Esophagus squamous epithelium (tissue), 5 donors: ENCODE measurements at places on chromosomes 3 and 15.

DNA sequence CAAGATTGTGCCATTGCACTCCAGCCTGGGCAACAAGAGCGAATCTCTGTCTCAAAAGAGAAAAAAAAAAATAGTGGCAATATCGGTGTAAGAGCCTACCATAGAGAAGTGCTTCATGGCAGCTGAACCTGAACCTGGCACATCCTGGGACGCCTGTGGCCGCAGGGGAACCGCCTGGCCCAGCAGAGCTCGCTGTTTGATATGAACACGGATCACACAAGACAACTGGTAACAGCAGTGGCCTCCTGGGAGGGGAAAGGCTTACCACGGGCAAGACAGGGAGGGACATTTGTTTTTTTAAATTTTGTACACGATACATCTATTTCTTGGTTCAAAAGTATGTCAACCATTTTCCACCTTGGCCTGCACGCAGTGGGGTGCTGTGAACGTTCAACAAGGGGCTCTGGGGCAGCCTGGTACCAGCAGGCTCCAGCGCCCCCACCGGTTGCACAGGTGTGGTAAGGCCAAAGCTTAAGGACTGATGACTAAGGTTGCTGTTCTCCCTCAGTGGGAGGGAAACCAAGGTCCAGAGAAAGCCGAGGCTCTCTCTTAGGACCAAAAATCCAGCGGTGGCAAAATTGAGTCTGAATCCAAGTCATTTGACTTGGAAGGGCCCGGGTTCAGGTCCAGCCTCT, 21.7 kb upstream of the EPHB3 start:
- no peak for DNase-seq
- no peak overlapping the region for H3K27ac ChIP-seq
- H3K4me3 ChIP-seq, result no peak overlapping the region
- no peaks in the 10 kb centered on the region for H3K36me3 ChIP-seq
- H3K27me3 ChIP-seq, result no peaks in the 10 kb centered on the region

DNA sequence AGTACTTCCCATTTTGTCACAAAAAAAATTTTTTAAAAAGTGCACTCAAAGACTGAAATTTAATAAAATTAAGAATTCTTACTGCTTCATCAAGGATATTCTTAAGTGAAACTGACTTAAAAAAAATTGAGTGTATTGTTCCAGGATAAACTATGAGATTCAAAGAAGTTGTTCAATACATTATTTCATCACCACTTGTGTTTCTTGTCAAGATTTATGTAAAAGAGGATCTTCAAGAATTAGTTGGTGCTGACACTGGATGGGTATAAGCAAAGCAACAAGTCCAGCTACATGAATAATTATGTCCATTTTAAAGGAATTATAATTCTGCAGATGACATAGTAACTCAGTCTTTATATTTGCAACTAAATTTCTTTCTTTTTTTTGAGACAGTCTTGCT, 4.3 kb upstream of the AP4E1 start:
- no peak overlapping the region for H3K27ac ChIP-seq
- H3K36me3 ChIP-seq, result no peaks in the 10 kb centered on the region
- H3K4me1 ChIP-seq, result peaks cover 6% of the 10 kb centered on the region
- no peak overlapping the region for H3K4me3 ChIP-seq
- H3K27me3 ChIP-seq, result no peaks in the 10 kb centered on the region

GRCh38 chr15:83899670-83900069, 245.7 kb downstream of the ADAMTSL3 start:
- no peaks in the 10 kb centered on the region for H3K4me1 ChIP-seq
- DNase-seq, result no peak
- H3K4me3 ChIP-seq, result no peak overlapping the region
- H3K36me3 ChIP-seq, result no peaks in the 10 kb centered on the region
- H3K27me3 ChIP-seq, result no peaks in the 10 kb centered on the region
- H3K27ac ChIP-seq, result no peak overlapping the region

DNA sequence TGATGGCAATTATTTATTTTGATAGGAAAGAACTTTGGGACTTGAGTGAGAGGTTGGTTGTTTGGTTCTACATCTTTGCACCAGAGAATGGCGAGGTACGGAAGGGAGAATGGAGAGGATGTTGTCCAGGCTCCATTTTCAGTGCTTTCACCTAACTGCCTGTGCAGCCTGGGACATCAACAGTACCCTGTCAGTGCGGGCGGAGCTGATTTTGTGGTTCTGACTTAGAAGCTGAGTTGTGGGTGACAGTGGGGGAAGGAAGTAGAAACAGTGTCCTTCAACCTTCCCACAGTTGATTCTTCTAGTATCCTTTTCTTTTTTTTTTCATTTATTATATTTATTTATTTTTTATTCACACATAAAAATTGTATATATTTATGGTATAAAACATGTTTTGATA, 95.3 kb downstream of the TIGIT start:
- H3K4me1 ChIP-seq, result peaks cover 12% of the 10 kb centered on the region
- no peak overlapping the region for H3K4me3 ChIP-seq

- no peaks in the 10 kb centered on the region for H3K36me3 ChIP-seq
- H3K4me3 ChIP-seq, result no peak overlapping the region
- H3K27me3 ChIP-seq, result no peaks in the 10 kb centered on the region
- peaks cover 7% of the 10 kb centered on the region for H3K4me1 ChIP-seq
- no peak for DNase-seq
- peak overlapping the region; percentile 59 for H3K27ac ChIP-seq
Measured at GRCh38 chr15:72992841-72993252, 59.4 kb upstream of the NEO1 start.

DNA sequence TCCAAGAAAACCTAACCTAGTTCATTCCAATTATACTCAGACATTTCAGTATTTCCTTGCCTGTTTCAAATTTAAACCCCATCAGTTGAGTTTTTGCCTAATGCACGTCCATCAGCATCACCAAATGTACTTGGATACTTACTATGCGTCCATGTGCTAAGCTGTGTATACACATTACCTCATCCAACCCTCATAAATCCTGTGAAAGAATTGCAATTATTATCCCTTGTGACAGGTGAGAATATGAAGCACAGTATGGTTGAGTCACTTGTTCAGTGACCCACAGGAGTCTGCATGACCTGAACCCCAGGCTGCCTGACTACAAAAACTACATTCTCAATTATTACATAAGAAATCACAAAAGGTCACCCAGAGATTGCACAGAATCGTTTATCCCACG, 2.5 kb downstream of the OR5K2 start:
- no peaks in the 10 kb centered on the region for H3K27me3 ChIP-seq
- DNase-seq, result no peak
- no peaks in the 10 kb centered on the region for H3K36me3 ChIP-seq
- H3K4me3 ChIP-seq, result no peak overlapping the region
- no peak overlapping the region for H3K27ac ChIP-seq

DNA sequence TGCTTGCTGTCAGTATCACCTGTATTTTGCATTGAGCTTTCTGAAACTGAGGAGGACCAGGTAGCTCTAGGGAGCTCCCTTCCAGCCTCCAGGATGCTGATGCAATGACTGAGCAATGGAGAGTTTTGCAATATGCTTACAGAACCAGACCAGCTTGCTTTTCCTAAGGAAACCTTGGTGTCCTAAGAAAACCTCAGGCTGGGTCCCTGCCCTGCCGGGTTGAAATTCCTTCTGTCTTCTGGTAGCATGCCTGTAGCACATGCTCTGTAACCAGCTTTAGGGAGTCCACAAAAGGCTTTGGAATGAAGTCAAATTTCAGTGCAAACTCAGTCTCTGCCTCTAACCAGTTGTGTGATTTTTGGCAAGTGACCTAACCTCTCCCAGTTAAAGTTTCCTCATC, 65.8 kb upstream of the GSK3B start:
- H3K27me3 ChIP-seq, result no peaks in the 10 kb centered on the region
- no peaks in the 10 kb centered on the region for H3K36me3 ChIP-seq
- peaks cover 21% of the 10 kb centered on the region for H3K4me1 ChIP-seq
- H3K27ac ChIP-seq, result peak overlapping the region; percentile 30
- DNase-seq, result peak; percentile 4

DNA sequence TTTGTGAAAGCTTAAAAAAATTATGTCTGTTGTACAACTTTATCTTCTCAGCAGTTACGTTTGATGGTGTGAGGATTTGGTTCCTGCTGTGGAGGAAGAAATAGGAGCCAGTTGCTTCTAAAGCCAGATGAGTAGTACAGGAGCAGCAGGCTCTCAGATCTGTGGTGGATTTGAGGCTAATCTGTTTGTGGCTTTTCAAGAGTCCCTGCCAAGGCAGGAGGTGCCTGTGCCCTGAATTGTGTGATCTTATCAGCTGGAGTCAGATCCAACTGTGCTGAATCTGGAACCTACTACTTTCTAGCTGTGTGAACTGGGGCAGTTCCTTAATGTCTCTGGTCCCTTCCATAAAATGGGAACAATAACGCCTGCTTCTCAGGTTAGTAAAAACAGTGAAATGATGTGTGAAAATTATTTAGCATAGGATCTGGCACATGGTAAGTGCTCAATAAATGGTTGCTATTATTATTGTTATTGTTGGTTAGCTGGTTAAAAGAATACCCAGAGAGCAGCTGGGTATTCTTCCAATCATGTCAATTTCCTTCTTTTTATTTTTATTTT, 7.7 kb downstream of the CLDN11 start:
- H3K36me3 ChIP-seq, result no peaks in the 10 kb centered on the region
- no peak overlapping the region for H3K27ac ChIP-seq
- no peak overlapping the region for H3K4me3 ChIP-seq
- H3K4me1 ChIP-seq, result peaks cover 5% of the 10 kb centered on the region
- no peaks in the 10 kb centered on the region for H3K27me3 ChIP-seq

DNA sequence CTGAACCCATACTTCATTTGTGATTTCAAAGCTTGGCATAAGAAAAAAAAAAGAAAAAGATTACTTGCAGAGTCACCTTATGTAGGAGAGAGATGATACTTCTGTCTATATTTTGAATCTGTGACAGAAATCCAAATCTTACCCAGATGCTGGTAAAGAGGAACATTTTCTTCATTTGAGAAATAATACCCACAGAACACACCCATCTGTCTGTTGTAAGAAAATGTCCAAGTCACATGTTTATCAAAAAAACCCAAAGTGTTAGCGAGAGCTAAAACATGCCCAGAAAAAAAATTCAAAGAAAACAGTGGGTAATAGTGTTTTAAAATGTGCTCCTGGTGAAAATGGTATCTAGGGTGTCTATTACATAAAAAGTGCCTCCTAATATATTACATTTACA, 18.0 kb upstream of the RAP2B start:
- H3K36me3 ChIP-seq, result no peaks in the 10 kb centered on the region
- H3K4me1 ChIP-seq, result peaks cover 15% of the 10 kb centered on the region
- no peaks in the 10 kb centered on the region for H3K27me3 ChIP-seq
- H3K4me3 ChIP-seq, result no peak overlapping the region
- DNase-seq, result no peak

DNA sequence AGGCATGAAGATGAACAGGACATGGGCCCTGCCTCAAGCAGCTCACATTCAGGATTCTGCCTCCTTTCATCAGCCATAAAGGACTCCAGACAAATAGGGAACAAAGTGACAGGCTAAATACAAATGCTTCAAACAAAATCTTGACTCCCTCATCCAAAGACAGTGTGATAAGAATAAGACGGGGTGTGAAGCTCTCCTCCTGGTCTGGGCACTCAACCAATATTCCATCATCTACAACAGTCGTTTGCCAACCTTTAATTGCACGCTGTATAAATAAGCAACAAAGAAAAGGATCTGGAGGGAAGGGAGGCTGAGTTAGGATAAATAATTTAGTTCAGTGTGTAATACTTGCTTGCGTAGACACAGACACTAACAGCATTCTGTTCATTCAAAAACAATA, 5.4 kb downstream of the CCDC54 start:
- H3K4me3 ChIP-seq, result no peak overlapping the region
- no peak for DNase-seq
- no peaks in the 10 kb centered on the region for H3K36me3 ChIP-seq
- H3K4me1 ChIP-seq, result no peaks in the 10 kb centered on the region
- no peaks in the 10 kb centered on the region for H3K27me3 ChIP-seq
- H3K27ac ChIP-seq, result no peak overlapping the region

- H3K36me3 ChIP-seq, result no peaks in the 10 kb centered on the region
- DNase-seq, result no peak
- H3K4me1 ChIP-seq, result peaks cover 33% of the 10 kb centered on the region
- no peaks in the 10 kb centered on the region for H3K27me3 ChIP-seq
Measured at GRCh38 chr3:187777331-187777941, 32.2 kb upstream of the BCL6 start.

DNA sequence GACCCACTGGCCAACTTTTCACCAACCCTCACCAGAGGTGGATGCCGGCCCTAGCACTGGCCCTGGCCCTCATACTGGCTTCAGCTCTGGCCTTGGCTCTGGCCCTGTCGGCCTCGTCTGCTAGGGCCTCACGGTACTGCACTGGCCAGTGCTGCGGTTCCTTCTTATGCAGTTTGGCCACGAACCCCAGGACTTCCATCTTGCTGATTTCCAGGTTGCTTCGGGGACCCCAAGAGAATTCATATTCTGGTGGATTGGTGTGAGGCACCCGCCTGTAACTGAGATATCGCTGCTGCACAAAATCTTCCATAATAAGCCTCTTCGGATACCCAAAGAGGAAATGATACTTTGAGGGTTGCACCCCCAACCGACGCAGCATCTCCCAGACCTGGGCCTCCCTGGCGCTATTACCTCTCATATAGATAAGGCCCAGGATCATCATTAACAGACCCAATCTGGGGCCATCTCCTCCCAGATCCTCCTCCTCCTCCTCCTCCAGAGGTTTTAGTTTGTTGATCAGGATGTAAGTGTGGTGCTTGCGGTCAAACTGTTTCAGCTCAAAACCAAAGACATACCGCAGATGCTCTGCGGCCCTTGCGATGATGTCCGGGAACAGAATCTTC, 883 bp downstream of the MAGEF1 start:
- H3K27ac ChIP-seq, result peak overlapping the region; percentile 94
- no peaks in the 10 kb centered on the region for H3K27me3 ChIP-seq
- no peak for DNase-seq
- peaks cover 20% of the 10 kb centered on the region for H3K4me1 ChIP-seq
- H3K4me3 ChIP-seq, result peak overlapping the region; percentile 64

DNA sequence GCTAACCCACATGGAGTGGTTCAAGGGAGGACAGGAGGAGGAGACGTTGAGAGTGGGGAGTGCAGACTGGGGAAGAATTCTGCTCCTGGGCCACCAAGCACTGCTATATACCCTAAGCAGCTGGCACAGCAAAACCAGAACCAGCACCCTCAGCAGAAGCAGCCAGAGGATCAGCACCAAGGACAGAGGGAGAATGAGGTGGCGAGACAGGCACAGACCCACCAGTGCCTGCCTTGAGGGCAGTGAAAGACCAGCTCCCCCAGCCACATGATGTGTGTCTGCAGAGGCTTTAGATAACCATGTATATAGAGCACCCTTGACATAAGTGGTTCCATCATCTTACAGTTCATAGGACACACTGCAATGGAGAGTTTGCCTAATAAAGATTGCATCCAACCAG, 319.0 kb downstream of the GABRB3 start:
- H3K4me3 ChIP-seq, result no peak overlapping the region
- H3K27me3 ChIP-seq, result no peaks in the 10 kb centered on the region
- no peak for DNase-seq
- H3K36me3 ChIP-seq, result no peaks in the 10 kb centered on the region
- H3K4me1 ChIP-seq, result no peaks in the 10 kb centered on the region

GRCh38 chr3:187792521-187792920, 47.3 kb upstream of the BCL6 start:
- H3K27ac ChIP-seq, result no peak overlapping the region
- H3K4me3 ChIP-seq, result no peak overlapping the region
- no peaks in the 10 kb centered on the region for H3K27me3 ChIP-seq
- no peaks in the 10 kb centered on the region for H3K36me3 ChIP-seq
